ENCODE measurements at places on chromosomes 16 and 17. TPM values are rescaled to one million over a fixed set of nuclear protein-coding genes. Genes with fewer than 3 reads are reported as not detected.

MEIOC gene
- 21.8 TPM for total RNA-seq

KSR1 gene
- 11.5 TPM for total RNA-seq

TRAPPC2L gene
- 38.9 TPM for total RNA-seq

OMG gene
- total RNA-seq, result not detected

CNTNAP1 gene
- 1.9 TPM for total RNA-seq

RAB11FIP4 gene
- 30.8 TPM for total RNA-seq

Data from prostate gland (tissue), 2 donors.